ENCODE measurements at places on chromosomes 11 and 22.

DNA sequence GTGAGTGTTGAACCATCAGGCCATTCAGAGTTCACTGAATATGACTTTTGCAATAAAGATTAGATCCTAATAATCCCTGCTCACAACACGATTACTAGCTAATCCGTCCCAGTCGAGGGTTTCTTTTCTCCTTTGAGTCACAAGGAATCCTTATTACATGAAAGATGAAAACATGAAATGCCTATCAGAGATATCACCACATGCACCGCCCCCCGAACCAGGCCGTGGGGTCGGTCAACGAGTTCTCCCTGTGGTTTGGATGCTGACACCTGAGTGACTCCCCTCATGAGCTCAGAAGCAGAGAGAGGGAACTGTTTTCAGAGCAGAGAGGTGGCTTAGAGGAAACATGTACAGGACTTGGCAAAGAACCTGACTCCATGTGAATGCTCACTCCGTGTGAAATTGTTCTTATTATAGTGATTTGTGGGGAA, 263.3 kb downstream of the ETS1 start:
- no peak for DNase-seq

GRCh38 chr11:117691218-117691514, 105.8 kb downstream of the DSCAML1 start:
- DNase-seq = no peak

DNA sequence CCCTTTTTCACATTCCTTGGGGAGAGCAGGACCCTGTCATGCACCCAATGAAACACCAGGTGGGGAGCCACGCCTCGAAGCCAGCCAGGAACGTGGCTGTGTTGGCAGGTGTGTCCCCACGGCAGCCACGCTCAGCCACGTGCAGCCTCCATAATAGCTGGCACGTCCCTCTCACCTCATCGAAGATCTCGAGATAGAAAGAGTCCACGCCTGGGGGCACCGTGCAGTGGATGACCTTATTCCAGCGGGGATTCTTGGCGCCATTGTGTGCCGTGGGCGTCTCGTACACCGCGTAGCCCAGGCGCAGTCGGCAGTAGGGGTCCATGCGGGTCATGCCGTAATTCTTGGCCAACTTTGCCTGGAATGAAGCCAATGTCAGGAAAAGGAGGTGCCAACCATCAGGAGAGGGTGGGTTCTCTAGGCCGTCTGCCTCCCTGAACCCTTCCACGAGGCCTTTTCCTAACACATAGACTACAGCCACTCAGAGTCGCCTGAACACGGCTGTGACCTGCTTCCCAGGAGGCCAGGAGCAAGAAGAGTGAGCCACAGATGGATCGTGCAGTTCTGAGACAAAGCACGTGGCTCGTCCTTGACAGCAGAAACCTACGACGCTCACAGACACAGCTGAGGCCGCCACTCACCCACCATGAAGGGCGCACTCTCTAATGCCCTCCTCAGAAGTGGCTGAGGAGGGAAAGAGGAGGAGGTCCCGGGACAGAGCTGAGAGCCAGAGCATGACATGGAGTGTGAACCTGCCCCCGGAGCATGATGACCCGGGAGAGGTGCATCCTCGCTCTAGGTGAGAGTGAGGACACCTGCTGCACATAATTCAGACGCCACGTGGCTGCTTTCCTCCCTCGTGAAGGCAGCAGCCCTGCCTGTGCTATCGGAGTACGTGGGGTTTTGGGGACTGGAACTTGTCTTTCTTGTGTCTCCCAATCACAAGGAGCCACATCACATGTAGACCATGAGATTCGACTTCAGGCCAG, 19.1 kb downstream of the TOLLIP start:
- no peak for DNase-seq

DNA sequence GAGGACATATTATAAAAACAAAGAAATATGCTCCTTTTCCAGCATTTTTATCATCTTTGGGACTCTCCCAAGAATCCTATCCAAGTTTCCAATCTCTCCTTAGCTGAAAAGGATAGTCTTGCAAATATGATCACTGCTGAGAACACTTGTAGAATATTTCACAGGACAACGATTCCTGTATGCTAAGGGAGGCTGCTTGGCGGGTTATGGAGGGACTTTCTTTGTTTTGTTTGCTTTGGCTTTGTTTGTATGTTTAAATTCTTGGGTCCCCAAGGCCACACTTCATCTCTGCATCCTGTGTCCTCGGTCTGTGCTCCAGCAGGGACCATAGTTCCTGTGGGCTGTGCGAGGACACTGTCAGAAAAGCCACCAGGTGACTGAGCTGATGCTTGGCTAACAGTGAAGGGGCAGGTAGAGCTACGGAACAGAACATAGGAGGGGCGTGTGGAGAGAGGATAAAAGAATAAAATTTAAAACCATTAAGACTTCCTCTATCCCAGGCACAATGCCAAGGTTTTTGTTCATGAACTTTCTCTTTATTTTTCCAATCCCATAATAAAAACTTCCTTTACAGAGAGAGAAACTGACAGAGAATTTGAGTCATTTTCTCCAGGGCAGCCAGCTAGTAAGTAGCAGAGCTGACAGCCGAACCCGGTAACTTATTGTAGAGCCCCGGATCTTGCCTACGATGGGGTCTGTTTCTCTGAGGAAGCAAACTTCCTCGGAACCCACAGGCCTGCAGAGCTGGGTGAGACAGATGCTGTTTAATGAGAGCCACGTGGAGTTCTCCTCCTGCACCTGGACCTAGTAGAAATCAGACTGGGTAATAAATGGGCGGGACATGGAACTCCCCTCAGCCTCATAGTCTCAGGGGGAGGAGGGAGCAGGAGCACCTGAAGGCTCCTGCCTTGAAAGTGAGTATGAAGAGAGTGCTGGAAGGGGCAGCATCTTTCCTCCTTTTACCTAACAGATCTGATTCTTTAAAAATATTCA, at the start of gene IZUMO1R:
Gene IZUMO1R (plus strand): TSS at position 615 of the 993 bp plus-strand sequence. CDS start 1,057 bp downstream, outside the sequence.
- no peak for DNase-seq

- no peak for DNase-seq
Measured at GRCh38 chr11:121431820-121432526, 20.1 kb upstream of the SORL1 start.

GRCh38 chr22:44335066-44335839, 22.5 kb upstream of the SHISAL1 start:
- no peak for DNase-seq

- no peak for DNase-seq
Measured at GRCh38 chr11:9158898-9159391, 67.5 kb upstream of the SCUBE2 start.

- DNase-seq = no peak
Measured at GRCh38 chr11:12073886-12074285, 36.5 kb upstream of the MICAL2 start.

GRCh38 chr11:132551016-132551415, 981.3 kb downstream of the OPCML start:
- DNase-seq = no peak

DNA sequence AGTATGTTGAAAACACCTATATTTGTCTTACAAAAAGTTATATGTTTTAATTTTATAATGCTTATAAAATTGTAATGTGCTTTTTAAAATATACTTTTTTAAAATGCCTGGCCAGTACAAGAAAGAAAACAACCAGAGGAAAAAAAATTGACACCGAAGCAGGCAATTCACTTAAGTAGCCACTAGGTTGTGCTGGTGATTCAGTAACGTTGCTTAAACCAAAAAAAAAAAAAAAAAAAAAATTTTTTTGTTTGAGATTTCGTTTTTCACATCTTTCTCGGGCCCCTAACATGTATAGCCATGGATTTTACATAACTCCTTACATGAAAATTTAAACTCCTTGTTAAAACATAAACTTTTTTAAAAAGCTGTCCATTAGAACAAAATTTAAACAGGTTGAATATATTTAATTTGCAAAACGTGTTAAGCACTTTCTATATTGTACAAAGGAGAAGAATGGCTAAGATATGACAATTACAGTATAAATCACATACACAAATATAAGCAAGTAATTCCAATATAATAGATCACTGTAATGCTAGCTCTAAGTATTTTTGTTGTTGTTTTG, 9.2 kb downstream of the OR8B4 start:
- DNase-seq = no peak

DNA sequence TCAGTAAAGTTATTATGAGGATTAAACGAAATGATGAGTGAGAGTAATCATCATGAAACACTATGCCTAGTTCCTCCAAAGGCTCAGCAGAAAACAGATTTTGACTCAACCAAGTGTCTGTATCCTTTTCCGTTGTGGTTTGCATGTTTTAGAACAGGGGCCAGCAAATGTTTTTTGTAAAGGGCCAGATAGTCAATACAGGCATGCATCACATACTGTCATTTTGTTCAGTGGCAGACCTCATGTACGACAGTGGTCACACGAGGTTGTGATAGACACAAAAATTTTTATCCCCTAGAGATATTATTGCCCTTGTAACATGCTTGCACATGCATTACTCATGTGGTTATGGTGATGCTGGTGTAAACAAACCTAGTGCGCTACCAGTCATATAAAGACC, 81.9 kb upstream of the SLC25A18 start:
- no peak for DNase-seq

DNA sequence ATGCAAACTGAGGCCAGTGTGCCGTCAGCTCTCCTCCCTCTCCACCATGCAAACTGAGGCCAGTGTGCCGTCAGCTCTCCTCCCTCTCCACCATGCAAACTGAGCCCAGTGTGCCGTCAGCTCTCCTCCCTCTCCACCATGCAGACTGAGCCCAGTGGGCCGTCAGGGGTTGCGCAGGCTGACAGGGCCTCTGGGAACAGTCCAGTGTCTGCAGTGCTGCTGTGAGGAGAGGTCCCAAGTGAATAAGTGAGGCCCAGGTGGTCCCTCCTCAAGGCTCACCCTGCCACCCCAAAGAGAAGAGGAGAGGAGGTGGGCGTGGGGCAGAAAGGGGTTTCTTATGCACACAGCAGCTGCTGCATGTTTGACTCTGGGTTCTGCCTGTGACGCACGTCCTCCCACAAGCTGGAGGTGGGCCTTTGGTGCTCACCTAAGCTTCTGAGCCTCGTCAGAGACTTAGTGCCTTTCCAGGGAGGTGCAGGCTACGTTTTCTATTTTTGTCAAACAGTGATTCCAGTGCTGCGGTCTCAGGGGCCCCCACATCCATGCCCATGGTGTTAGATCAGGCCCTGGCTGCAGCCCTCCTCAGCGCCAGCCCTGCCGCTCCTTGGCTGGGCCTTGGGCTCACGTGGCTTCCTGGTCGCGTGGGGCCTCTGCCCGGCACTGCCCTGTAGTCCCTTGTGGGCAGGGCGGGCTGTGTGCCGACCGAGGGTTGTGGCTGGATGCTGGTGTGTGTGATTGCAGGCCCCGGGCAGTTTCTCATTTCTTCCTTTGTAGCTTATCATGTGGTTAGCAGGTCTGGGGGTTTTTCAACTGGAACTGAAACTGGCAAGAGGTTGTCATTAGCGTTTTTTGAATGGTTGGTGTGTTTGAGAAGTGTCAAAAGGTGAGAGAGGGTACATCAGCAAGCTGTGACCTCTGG, 7.1 kb downstream of the TPCN2 start:
- no peak for DNase-seq

DNA sequence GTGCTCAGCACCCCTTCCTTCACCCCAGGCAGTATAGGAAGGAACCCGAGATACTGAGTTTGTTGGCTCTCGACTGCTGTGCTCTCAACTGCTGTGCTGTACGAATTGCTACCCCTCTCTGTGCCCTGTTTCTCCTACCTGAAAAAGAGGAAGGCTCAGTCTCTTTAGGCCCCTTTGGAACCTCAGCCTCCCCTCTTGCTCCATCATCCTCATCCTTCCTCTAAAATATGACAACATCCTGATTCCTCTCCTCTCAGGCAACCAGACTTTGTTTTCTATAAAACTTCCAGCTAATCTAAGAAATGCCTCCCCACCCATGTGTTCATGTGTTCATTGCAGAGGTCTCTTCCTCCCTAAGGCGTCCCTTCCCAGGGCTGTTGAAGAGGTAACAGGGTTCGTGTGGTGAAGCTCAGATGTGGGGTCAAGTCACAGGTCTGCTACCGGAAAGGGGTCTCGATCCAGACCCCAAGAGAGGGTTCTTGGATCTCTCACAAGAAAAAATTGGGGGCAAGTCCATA, 35.5 kb upstream of the CD82 start:
- DNase-seq = no peak

- DNase-seq = peak; percentile 61
Measured at GRCh38 chr11:60786811-60787567, 1.9 kb downstream of the MS4A10 start.

GRCh38 chr22:44380756-44381486, 68.2 kb upstream of the SHISAL1 start:
- no peak for DNase-seq

DNA sequence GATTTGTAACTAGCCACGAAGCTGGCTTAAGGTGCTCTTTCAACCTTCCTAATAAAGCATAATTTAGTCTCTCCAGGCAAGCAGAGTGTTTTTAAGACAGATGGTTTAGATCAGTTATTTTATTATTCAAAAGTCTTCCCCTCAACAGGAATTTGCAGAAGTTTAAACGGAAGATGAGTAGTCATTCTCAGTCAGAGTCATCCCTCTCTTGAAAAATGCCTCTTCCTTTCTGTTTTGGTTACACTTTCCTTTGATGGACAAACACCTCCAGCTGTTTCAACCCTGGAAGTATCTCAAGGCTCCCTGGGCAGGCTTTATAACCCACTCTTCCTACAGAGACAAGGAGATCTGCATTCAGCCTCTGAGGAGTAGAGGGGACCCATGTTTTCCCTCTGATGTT, 60.3 kb upstream of the POU2AF2 start:
- DNase-seq = no peak

GRCh38 chr11:46674463-46675287, 25.7 kb downstream of the ARHGAP1 start:
- no peak for DNase-seq

DNA sequence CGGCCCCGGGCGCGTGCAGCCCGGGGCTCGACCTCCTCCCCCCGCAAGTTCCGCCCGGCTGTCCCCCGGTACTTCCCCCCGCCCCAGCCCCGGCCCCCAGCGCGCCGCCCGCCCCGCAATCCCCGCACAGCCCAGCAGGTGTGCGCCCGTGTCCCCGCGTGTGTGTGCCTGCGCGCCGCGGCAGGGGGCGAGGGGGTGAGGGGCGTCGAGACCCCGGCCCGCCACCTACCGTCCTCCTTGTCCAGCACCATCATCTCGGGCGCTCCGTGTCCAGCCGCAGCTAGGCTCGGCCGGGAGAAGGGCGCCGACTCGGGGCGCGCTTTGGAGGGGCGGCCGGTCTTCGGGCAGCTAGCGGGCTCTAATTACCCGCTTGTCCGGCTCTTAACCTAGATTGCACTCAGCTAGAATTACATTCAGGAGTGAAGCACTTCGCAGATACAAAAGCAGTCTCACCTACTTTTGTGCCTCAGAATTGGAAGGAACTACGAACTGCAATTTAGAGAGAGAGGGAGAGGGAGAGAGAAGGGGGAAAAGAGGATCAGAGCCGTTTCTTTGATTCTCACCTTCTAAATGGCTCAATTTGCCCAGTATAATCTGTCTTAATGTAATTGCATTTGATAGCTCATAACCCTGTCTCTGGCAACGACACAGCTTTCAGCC, 439 bp downstream of the LMO1 start:
- DNase-seq = peak; percentile 3

- DNase-seq = no peak
Measured at GRCh38 chr22:17774926-17775685, 837 bp upstream of the BID start.

- no peak for DNase-seq
Measured at GRCh38 chr11:1333091-1333772, 23.8 kb upstream of the TOLLIP start.
